WTC11 (cell line): ENCODE measurements at places on chromosomes 2 and 18. TPM values are rescaled to one million over a fixed set of nuclear protein-coding genes. Genes with fewer than 3 reads are reported as not detected.

- no peak overlapping the region for H3K4me3 ChIP-seq
- no peaks in the 10 kb centered on the region for H3K36me3 ChIP-seq
- DNase-seq, result no peak
Observed at GRCh38 chr18:75072672-75073371, 136.1 kb downstream of the PTGR3 start.

DNA sequence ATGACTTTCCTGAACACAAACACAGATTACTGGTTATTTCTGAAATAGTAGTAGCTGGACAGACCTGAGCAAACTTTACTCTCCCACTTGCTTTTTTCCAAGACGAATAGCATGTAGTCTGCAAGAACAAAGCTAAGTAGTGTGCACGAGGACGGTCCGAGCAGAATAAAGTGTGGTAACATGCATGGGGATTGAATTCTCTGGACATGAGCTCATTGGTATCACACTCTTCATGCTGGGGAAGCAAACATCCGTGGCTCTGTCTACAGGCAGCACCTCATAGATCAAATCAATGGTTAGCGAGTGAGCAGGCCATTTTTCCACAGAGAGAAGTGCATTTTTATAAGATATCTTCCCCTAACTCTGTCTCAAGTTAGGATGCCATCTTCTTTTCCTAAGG lies 164.8 kb upstream of the STK17B start:
- no peaks in the 10 kb centered on the region for H3K27me3 ChIP-seq
- no peaks in the 10 kb centered on the region for H3K36me3 ChIP-seq
- H3K4me3 ChIP-seq, result no peak overlapping the region
- no peaks in the 10 kb centered on the region; the same call in 1 of the 2 replicates for H3K4me1 ChIP-seq
- no peak overlapping the region for H3K27ac ChIP-seq
- no peak for DNase-seq

GRCh38 chr2:38505779-38506178 lies 96.9 kb downstream of the HNRNPLL start:
- peaks cover 6% of the 10 kb centered on the region for H3K4me1 ChIP-seq
- peaks cover 13% of the 10 kb centered on the region for H3K36me3 ChIP-seq
- H3K27me3 ChIP-seq, result peaks cover 22% of the 10 kb centered on the region
- no peak overlapping the region for H3K27ac ChIP-seq
- no peak overlapping the region for H3K4me3 ChIP-seq

GRCh38 chr2:204240961-204241360 lies 304.3 kb upstream of the PARD3B start:
- 0 out of 2 replicates have a peak, but pooled peaks cover 2% of the 10 kb centered on the region for H3K4me1 ChIP-seq
- H3K36me3 ChIP-seq, result no peaks in the 10 kb centered on the region
- H3K4me3 ChIP-seq, result no peak overlapping the region
- H3K27ac ChIP-seq, result no peak overlapping the region

DNA sequence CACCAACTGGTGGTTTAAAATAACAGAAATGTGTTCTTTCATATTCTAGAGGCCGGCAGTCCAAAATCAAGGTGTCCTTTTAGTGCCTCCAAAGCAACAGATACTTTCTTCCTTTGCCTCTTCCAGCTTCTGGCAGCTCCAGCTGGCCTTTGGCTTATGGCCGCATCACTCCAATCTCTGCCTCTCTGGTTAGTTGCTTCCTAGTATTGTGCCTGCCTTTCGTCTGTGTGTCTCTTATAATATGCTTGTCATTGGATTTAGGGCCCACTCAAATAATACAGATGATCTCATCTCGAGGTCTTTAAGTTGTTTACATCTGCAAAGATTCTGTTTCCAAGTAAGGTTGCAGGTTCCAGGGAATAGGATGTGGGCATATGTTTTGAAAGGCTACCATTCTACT lies 855.2 kb upstream of the ID2 start:
- peaks cover 11% of the 10 kb centered on the region for H3K4me1 ChIP-seq
- H3K4me3 ChIP-seq, result no peak overlapping the region
- no peaks in the 10 kb centered on the region for H3K36me3 ChIP-seq
- no peak overlapping the region for H3K27ac ChIP-seq
- H3K27me3 ChIP-seq, result no peaks in the 10 kb centered on the region
- no peak for DNase-seq

DNA sequence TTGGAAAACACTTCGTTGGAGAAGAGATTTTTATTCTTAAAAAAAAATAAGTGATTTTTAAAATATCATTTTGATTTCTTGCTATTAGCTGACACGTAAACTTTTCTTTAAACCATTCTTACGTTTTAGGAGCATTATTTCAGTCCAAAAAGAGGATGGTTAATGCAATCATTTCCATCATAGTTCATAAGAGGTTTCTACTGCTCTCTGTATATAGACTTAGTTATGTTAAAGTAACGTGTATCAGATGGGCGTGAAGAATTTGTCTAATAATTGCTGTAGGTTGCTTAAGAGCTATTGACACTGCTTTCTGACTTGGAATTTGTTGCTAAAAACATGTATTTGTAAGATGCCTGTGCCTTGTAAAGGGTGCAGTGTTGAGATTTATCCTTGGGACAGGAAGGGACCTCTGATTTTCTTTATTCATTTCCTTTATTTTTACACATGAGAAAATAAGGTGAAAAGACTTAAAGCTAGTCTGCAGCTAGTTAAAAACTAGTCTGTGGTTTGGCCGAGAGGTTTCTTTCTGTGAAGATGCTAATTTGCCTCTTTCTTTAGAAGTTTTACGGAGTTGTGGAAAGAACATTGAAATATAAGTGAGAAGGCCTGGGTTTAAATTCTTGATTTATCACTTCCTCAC lies 2.9 kb downstream of the ANKRD12 start:
- no peak overlapping the region for H3K27ac ChIP-seq
- no peak for DNase-seq
- H3K27me3 ChIP-seq, result no peaks in the 10 kb centered on the region
- peaks cover 43% of the 10 kb centered on the region for H3K4me1 ChIP-seq
- no peaks in the 10 kb centered on the region for H3K36me3 ChIP-seq

DNA sequence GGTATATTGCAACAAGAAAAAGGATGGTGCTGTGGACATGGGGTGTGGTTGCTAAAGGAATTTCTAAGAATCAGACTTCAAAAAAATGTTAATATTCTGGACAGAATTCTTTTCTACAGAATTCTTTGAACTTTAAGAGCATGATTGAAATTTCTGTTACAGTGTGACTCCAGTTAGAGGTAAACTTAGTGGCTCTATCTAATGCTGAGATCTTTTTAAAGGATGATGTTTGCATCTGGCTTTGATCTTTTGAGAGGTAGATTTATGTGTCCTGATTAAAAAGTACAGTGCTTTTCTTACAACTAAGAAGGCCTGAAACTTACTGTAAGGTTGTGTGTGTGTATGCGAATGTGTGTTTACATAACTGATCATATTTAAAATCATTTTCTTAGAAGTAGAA lies 25.4 kb downstream of the NCK2 start:
- DNase-seq, result no peak
- no peaks in the 10 kb centered on the region for H3K27me3 ChIP-seq
- H3K27ac ChIP-seq, result no peak overlapping the region

DNA sequence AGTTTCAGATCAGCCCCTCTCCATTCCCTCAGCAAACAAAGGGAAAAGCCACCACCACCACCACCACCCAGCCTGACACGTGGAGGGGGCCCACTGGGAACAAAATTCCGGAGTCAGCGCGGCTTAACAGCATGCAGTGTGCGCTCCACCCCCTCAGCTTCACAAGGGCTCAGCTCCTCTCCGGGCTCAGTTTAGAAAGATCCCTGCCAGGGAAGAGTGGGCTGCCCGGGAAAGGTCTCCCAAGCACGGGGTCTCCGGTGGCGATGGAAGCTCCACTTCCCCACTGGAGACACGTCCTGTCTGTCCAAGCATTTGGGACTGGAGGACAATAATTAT lies 55.7 kb downstream of the SNORC start:
- H3K4me3 ChIP-seq, result no peak overlapping the region
- peaks cover 59% of the 10 kb centered on the region for H3K27me3 ChIP-seq
- no peak for DNase-seq
- peaks cover 22% of the 10 kb centered on the region for H3K4me1 ChIP-seq
- no peaks in the 10 kb centered on the region for H3K36me3 ChIP-seq

DNA sequence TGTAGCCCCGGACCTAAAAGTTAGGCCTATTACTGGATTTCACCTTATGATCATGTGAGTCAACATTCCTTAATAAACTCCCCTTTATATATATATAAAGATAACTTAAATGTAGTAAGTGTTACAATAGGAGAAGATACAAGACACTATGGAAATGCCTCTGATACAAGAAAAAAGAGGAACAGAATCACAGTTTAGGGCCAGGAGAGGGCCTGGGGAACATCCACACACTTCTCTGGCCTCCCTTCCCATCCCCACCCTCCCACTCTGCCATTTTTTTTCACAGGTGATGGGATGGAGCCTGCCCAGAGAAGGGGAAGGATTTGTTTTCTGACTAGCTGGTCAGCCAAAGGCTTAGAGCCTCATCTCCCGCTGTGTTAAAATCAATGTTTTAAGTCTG lies 6.4 kb downstream of the CDC42EP3 start:
- H3K4me1 ChIP-seq, result peaks cover 59% of the 10 kb centered on the region
- H3K4me3 ChIP-seq, result no peak overlapping the region
- peaks cover 6% of the 10 kb centered on the region for H3K36me3 ChIP-seq
- no peak overlapping the region for H3K27ac ChIP-seq
- peaks cover 2% of the 10 kb centered on the region for H3K27me3 ChIP-seq

The RIT2 gene
- 0.64 to 1.5 TPM (median 1.4 TPM) in 3 replicates for total RNA-seq

The MOGAT1 gene
- total RNA-seq, result 0.62 to 1.2 TPM (median 0.72 TPM) in 3 replicates

The OTX1 gene
- 0.90 to 1.6 TPM (median 1.2 TPM) in 3 replicates for total RNA-seq

The RNF125 gene
- 13.8 to 14.9 TPM (median 14.4 TPM) in 3 replicates for total RNA-seq
